ENCODE measurements at places on chromosomes 2 and 18.
A peak's percentile ranks its signal among the peaks of the same experiment; 100 is the strongest.

DNA sequence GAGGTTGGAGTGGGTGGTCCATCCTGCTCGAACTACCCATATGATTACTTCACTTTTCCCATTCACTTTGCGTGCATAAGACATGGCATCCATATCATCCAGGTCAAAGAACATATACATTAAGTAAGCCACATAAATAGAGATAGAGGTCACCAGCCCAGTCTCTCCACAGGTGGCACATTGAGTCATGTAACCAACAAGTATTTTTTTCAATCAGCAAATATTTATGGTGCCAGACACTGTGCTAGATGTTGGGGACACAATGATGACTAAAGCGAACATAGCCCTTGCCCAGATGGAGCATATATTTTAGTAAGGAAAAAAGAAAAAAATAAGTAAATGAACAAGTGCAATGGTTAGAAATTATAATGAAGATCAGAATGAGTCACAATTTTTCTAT is 83.6 kb upstream of the LCLAT1 start:
- DNase-seq = no peak

GRCh38 chr2:184743096-184743495 is 144.8 kb downstream of the ZNF804A start:
- no peak for DNase-seq

DNA sequence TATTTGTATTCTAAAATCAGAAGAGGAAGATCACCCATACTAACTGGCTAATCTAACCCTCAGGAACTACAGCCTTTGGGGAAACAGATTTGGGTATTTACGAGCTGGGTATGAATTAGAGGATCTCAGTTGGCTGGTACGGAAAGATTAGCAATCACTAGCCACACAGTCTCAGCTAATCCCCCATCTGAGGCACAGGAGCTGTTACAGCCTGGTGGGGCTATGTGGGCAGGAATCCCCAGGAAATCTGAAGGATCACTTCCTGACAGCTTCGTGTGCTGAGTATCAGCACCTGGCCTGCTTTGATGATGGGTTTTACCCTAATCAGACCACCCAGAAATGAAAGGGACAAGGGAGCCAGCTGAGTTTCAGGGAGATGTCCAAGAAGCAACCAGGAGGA is 206.3 kb downstream of the AFF3 start:
- DNase-seq = no peak

- no peak for DNase-seq
Observed at GRCh38 chr2:196383799-196384198, 212.4 kb upstream of the STK17B start.

DNA sequence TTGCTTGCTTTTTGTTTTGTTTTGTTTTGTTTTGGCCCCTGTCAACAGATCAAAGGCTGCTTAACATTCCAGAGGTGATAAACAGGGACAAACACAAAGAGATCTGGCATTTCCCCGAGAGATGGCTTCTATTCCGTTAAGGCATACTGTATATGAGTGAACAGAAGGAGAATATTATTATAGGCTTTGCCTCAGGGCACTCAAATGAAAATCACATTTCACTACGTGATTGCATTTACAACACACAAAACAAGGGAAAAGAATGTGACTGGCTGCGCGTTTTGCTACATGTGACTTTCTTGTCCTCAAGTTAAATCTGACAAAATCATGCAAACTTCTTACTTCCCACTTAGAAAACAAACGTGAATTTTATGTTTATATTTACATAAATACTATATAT is 1037.9 kb upstream of the DDX18 start:
- DNase-seq = no peak

GRCh38 chr2:38178119-38178518 is 102.2 kb upstream of the CYP1B1 start:
- DNase-seq = peak; percentile 76

- no peak for DNase-seq
Observed at GRCh38 chr2:83143946-83144345, 1315.1 kb downstream of the SUCLG1 start.

DNA sequence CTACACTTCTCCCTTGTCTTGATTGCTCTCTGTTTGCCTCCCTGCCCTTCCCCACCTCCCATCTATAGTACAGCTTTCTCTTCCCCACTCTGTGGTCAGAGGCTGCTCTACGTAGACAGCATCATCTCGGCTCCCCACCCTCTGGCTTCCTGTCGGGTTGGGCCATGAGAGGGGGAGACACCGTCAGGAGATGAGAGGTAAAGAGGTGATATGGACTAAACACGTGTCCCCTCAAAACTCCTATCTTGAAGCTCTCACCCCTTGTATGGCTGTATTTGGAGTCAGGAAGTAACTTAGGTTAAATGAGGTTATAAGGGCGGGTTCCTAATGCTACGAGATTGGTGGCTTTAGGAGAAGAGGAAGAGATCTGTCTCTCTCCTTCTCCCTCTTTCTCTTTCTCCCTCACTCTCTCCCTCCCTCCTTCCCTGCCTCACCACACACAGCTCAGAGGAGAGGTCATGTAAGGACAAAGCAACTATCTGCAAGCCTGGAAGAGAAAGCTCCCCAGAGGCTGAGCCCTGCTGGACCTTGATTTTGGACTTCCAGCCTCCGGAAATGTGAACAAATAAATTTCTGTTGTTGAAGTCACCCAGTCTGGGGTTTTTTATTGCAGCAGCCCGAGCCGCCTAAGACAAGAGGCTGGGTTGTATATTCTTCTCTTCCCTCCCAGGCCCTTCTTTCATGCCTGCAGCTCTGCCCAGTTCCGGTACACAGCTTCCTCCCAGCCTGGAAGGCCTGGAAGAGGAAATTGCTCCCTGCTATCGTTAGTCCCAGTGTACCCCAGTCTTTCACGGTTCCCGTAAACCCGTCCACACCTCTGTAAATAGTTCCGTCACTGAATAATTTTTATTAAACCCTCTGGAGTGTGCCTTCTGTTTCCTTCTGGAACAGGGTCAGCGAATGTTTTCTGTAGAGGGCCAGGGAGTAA is 138.0 kb downstream of the AKAIN1 start:
- no peak for DNase-seq

- DNase-seq = no peak
Observed at GRCh38 chr18:64208516-64208915, 59.6 kb upstream of the LINC00305 start.

DNA sequence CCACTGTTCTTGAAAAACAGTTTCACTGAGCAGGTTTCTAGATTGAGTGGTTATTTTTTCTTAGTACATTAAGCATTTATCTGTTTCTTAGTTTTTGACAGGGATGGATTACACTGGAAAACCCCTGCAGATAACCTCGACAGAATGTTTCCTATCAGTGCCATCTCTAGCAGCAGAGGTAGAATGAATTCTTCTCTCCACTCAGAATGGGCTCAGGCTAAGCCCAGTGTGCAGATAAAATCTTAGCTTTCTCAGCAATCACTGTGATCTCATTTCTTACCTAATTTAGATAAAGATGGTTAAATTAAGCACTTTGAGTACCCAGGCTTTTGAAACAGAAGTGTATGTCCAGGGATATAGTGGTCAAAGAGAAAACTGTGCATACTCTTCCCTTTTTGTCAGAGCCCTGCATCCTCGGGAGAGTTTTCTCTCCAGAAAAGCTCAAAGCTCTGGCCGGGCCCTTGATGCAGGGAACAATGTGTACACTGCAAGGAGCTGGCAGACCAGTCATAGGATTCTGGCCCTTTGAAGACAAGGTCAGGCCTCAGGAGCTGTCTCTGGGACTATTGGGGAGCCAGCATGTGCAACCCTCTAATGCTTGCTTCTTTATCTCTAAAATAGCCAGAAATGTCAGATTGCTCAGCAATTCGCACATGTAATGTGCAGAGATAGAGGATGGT is 10.6 kb upstream of the AKAIN1 start:
- DNase-seq = no peak

DNA sequence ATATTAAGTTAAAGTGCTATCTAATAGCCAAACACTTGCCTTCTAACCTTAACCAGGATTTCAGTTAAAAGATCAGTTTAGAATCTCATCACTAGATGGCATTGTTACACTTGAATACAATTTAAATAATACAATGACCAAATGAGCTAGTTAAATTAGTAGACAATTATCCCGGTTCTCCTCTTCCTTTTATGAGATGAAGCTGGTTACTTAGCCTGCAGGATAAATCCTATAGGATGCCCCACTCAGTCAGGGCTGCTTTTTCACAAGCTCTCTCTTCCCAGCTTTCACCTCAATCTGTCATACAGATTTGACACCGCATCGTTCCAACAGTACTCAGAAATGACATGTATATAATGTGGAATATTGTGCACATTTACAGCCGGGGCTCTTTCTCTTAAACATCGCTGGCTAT is 678.8 kb downstream of the KCNJ3 start:
- DNase-seq = no peak

GRCh38 chr2:238938003-238938400 is 90.1 kb downstream of the TWIST2 start:
- DNase-seq = peak; percentile 60

DNA sequence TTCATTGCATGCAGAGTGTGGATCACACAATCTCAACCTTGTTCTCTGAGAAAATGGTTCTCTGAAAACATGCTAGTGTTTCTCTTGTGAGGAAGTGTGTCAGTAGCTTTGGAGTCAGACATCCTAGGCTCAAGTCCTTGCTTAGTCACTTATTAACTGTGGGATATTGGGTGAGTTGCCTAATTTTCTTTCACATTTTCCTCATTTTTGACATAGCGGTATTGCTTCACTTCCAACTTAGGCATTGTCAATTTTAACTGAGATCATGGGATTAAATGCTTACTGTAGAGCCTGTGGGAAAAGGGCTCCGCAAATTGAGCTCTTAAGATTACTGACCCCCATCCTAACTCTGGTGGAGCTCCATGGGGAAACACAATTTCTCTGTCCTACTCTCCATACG is 622.2 kb downstream of the CNTNAP5 start:
- no peak for DNase-seq

DNA sequence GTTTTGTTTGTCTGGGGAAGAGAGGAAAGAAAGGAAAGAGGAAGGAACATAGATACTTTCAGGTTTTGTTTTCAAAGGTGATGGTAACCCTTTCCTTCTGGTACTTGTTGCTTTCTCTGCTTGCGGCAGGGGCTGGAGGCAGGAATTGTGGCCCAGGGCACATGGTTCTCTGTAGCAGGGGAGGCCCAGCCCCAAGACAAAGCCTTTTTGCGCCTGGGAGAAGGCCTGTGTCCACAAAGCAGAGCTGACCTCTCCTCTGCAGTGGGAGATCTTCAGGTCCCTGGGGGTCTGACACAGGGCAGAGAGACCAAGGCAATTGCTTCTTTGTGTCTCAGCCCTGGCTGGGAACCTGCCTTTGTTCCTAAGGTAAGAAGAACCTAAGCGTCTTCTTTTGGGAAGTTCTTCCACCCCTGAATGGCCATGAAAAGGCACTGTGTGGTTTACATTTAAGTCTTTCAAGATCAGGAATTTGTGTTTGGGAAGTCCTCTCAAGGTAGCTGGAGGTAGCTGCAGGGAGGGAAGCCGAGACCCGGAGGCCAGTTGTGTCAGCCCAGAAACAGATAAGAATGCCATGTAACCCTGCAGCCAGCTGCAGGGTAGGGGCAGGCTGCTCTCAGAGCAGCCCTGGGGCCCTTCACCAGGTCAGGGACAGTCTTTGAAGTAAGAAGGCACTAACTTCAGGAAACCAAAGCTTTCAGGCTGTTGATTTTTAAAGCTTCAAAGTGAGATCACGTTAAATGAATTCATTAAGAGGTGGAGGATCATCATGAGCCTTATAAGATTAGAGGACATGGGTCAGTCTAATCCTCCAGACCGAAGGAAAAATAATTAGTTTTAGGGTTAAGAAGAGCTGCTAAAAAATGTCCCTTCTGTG is 119.3 kb downstream of the STPG4 start:
- DNase-seq = no peak

- no peak for DNase-seq
Observed at GRCh38 chr2:10307561-10308156, 5.0 kb downstream of the HPCAL1 start.

DNA sequence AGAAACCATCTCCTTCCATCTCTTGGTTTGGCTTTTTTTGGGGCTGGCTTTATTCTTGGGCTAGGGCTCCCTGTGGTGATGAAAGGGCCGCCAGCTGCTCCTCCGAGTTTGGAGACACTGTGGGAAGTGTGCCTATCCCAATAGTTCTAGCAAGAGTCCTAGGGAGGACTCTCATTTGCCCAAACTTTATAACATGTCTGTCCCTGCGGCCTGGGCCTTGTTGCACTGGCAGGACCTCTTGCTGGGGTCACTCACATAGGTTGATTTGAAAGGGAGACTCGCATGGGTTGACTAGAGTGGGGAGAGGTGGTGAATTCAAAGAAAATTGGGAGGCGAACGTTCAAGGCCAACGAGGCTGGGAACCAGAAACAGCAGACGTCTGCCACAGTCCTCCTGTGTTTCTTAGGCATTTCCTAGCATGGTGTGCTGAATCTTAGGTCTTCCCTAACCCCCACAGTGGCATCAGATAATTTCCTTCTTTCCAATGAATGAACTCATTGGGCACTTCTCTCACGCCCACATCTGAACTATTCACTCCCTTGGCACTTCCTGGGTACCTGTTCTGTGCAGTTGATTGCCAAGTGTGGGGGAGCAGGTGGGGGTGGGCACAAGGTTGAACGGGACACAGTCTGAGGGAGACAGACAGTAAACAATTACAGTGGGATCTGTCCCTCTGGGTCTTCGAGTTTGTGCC is 26.8 kb downstream of the NIFK start:
- DNase-seq = no peak

DNA sequence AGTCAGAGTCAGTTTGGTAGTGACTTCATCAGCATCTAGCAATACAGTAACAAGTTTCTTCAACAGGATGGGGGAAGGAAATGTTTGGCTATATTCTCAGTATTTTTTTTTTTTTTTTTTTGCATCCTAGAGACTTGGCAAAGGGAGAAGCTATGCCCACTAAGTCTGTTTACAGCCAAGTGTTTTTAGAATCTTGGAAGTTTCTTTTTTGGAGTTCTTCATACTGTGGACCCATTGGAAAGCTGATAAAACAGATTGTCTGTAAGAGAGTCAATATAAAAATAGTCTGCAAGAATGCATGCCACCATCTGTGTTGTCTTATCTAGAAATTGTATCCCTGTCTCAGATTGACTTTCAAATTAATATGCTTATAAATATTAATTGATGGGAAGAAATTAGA is 171.2 kb downstream of the ADCYAP1 start:
- no peak for DNase-seq

GRCh38 chr18:67433971-67434370 is 82.5 kb downstream of the DSEL start:
- no peak for DNase-seq

GRCh38 chr2:10564876-10565445 is 116.8 kb upstream of the ODC1 start:
- no peak for DNase-seq

GRCh38 chr2:239341146-239341732 is 59.6 kb downstream of the HDAC4 start:
- DNase-seq = no peak

- DNase-seq = no peak
Observed at GRCh38 chr2:16298866-16299265, 358.5 kb downstream of the MYCN start.

Measured in tibial artery (tissue), 4 donors.